ENCODE measurements at places on chromosomes 3 and 15.

DNA sequence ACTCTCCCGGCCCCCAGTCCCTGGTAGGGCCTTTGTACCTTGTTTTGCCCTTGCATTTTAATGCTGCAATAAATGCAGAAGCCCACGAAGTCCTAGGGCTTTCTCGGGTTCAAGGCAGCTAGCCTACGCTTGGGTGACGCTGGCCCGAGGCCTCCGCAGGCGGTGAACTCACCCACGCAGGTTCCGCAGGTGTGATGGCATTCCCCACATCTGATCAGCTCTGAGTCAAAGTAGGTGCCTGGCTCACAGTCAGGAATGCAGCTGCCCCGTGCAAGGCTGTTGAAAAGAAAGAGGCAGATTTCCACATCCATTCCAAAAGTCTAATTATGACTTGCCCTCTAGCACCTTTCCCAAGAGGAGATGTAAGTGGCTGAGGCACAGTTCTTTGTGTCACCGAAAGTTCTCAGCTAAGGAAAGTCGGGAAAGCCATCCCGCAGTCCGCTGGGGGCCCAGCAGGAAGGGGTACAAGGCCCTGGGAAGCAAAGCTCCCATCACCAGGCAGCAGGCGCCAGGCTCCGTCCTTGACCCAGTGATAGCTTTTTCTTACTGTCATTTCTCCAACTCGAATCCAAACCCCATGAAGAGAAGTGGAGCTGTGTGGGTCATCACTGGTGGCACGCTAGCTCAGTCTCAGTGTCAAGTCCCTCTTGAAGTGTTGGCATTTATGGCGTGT lies 23.2 kb upstream of the SNRPA1 start:
- H3K36me3 ChIP-seq = no peaks in the 10 kb centered on the region
- DNase-seq = no peak
- H3K4me3 ChIP-seq = no peak overlapping the region
- peaks cover 4% of the 10 kb centered on the region for H3K27me3 ChIP-seq

DNA sequence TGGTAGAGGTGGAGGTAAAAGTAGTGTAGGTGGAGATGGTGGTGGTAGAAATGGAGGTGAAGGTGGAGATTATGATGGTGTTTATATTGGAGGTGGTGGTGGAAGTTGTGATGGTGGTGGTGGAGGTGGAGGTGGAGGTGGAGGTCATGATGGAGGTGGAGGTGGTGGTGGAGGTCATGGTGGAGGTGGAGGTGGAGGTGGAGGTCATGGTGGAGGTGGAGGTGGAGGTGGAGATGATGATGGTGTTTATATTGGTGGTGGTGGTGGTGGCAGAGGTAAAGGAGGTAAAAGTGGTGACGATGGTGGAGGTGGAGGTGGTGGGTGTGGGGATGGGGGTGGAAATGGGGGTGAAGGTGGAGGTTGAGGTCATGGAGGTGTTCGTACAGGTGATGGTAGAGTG lies 107.8 kb downstream of the ASB7 start:
- no peak for DNase-seq
- H3K27ac ChIP-seq = no peak overlapping the region
- H3K4me3 ChIP-seq = no peak overlapping the region
- H3K4me1 ChIP-seq = no peaks in the 10 kb centered on the region
- no peaks in the 10 kb centered on the region for H3K36me3 ChIP-seq

DNA sequence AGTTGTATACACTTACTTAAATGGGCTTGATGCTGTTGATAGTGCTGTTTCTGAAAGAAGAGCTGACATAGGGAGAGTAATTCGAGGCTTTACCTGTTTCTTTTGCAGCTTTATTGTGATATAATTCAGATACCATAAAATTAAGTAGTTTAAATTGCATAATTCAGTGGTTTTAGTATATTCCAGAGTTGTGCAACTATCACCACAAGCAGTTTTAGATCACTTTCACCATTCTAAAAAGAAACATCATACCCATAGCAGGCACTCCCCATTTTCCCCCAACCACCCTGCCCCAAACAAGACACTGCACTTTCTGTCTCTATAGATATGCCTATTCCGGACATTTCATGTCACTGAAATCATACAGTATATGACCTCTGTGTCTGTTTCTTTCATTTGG lies 98.5 kb downstream of the MTHFS start:
- no peaks in the 10 kb centered on the region for H3K36me3 ChIP-seq
- no peak for DNase-seq
- H3K4me3 ChIP-seq = no peak overlapping the region
- H3K4me1 ChIP-seq = no peaks in the 10 kb centered on the region
- no peak overlapping the region for H3K27ac ChIP-seq
- H3K27me3 ChIP-seq = no peaks in the 10 kb centered on the region

DNA sequence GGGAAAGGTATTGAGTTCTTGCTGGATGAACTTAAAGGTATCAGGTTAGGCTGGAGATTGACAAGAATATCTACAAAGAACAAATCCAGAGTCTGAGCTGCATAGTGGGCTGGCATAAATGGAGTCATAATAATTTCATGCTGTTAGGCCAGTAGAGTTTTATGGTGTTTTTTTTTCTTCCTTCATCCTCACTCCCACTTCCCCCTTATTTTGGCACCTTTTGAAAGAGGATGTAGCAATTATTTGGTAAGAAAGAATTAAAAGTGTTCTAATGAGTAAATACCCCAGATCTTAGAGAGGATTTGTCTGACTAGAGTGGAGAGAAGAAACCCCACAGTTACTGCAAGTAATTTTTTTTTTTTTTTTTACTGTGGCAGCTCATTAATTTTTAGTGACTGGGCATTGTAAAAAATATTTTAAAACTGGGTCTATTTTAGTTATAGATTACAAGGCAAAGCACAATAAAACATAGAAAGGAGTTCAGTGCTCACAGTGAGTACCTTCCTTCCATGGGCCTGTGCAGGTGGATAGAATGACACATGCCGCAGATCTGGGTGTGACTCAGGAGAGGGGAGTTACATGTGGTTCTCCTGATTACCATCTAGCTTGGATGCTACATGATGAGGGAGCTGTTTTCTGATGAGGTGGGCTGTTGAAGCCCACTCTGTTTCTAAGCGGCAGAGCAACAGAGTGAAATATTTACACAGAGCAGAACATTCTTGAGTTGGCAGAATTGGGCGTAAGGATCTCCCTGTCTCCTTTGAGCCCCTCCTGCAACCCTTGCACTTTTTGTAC lies 5.3 kb downstream of the EDEM1 start:
- H3K4me1 ChIP-seq = peaks cover 73% of the 10 kb centered on the region
- peaks cover 2% of the 10 kb centered on the region for H3K27me3 ChIP-seq
- H3K36me3 ChIP-seq = peaks cover 81% of the 10 kb centered on the region
- peak overlapping the region; percentile 96 for H3K27ac ChIP-seq

DNA sequence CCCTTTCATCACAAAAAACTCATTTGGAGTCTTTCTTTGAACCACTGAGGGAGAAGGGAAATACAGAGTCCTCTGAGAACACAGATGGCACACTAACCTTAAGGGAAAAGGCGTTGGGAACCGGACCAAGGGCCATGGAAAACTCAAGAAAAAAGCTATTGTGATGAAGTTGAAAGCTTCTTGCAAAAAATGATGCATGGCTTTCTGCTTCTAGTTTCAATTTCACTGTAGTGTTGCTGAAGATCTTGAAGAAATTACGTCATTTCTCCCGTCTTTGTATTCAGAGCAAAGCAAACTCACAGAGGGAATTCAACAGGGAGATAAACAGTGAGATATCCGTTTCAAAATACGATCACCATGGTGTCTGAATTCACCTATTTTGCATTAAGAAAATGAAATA lies 642.3 kb upstream of the ADAMTS9 start:
- DNase-seq = no peak
- H3K36me3 ChIP-seq = no peaks in the 10 kb centered on the region
- H3K27ac ChIP-seq = no peak overlapping the region
- H3K27me3 ChIP-seq = no peaks in the 10 kb centered on the region

DNA sequence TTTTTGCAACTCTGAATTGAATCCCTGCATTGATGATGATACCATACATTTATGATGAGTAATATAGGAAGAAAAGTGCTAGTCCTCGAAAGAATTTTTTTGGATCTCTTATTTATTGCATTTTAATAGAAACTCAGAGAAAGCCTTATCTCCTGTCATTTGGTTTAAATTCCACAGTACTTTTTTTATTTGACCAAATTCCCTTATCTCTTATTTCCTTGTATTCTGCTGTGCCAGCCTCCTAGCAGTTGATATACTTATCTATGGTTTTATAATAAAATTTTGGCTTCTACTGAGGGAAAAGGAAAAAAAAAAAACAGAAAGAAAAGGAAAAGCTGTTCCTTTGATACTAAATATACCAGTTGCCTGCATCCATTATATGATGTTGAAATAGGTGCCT lies 535.1 kb upstream of the NR2F2 start:
- no peaks in the 10 kb centered on the region for H3K27me3 ChIP-seq
- no peaks in the 10 kb centered on the region for H3K4me1 ChIP-seq
- no peak overlapping the region for H3K27ac ChIP-seq
- no peak overlapping the region for H3K4me3 ChIP-seq
- DNase-seq = no peak
- H3K36me3 ChIP-seq = no peaks in the 10 kb centered on the region

DNA sequence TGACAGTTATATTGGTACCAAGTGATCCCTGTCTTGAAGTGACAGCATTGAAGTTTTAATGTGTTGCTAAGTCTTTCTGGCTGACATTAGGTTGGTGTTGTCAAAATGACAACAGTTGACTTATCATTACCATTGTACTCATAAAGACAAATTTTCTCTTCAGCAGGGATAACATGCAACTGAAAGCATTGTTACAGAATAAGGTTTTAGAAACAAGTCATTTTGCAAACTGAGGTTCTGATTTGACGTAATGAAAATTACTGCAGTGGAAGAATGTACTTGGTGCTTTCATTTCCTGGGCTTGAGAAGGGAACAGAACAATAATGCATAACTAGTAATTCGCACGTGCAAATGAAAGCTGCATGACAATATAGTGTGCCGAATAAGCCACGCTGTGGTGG lies 75.1 kb downstream of the MOBP start:
- no peak overlapping the region for H3K4me3 ChIP-seq
- no peak for DNase-seq
- no peak overlapping the region for H3K27ac ChIP-seq
- H3K27me3 ChIP-seq = peaks cover 9% of the 10 kb centered on the region

- no peak overlapping the region for H3K4me3 ChIP-seq
- no peak overlapping the region for H3K27ac ChIP-seq
- no peak for DNase-seq
- H3K4me1 ChIP-seq = no peaks in the 10 kb centered on the region
- no peaks in the 10 kb centered on the region for H3K27me3 ChIP-seq
Observed at GRCh38 chr15:25179673-25180511, 225.1 kb downstream of the SNRPN start.

DNA sequence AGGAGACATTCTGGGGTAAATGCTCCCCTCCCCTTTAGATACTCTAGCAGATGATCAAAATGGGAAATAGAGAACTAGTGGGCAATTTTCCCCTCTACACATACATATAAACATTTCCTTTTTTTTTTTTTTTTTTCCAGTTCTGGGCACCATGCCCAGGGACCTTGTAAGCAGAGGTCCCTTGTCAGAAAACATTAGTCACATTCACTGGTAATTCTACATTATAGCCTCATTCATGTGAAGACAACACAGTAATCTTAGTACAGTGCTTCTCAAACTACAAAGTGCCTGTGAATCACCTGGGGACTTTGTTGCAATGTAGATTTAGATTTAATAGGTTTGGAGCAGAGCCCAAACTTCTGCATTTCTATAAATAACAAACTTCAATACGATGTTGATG lies 60.1 kb upstream of the ACTC1 start:
- peak overlapping the region; percentile 21 for H3K27ac ChIP-seq
- peaks cover 53% of the 10 kb centered on the region for H3K36me3 ChIP-seq
- DNase-seq = no peak
- no peak overlapping the region for H3K4me3 ChIP-seq
- peaks cover 6% of the 10 kb centered on the region for H3K4me1 ChIP-seq
- no peaks in the 10 kb centered on the region for H3K27me3 ChIP-seq

GRCh38 chr3:36434687-36435426 lies 54.6 kb downstream of the STAC start:
- no peak for DNase-seq
- no peaks in the 10 kb centered on the region for H3K36me3 ChIP-seq
- H3K27me3 ChIP-seq = no peaks in the 10 kb centered on the region
- no peak overlapping the region for H3K27ac ChIP-seq
- no peak overlapping the region for H3K4me3 ChIP-seq
- H3K4me1 ChIP-seq = no peaks in the 10 kb centered on the region

GRCh38 chr3:177936721-177937120 lies 599.5 kb upstream of the KCNMB2 start:
- no peaks in the 10 kb centered on the region for H3K4me1 ChIP-seq
- H3K4me3 ChIP-seq = no peak overlapping the region
- H3K27ac ChIP-seq = no peak overlapping the region
- DNase-seq = no peak
- no peaks in the 10 kb centered on the region for H3K27me3 ChIP-seq

- DNase-seq = no peak
- no peak overlapping the region for H3K4me3 ChIP-seq
- peaks cover 32% of the 10 kb centered on the region for H3K4me1 ChIP-seq
- H3K36me3 ChIP-seq = peaks cover 42% of the 10 kb centered on the region
Observed at GRCh38 chr15:44596511-44597010, 59.6 kb downstream of the EIF3J start.

- no peak for DNase-seq
- no peak overlapping the region for H3K27ac ChIP-seq
- H3K4me3 ChIP-seq = no peak overlapping the region
- peaks cover 10% of the 10 kb centered on the region for H3K4me1 ChIP-seq
Observed at GRCh38 chr15:101660005-101660404, 7.8 kb upstream of the TM2D3 start.

GRCh38 chr15:81686021-81686420 lies 312.0 kb upstream of the TMC3 start:
- no peak overlapping the region for H3K27ac ChIP-seq
- peaks cover 2% of the 10 kb centered on the region for H3K27me3 ChIP-seq
- H3K36me3 ChIP-seq = no peaks in the 10 kb centered on the region
- no peak overlapping the region for H3K4me3 ChIP-seq
- H3K4me1 ChIP-seq = no peaks in the 10 kb centered on the region

GRCh38 chr3:142876417-142876816 lies 12.5 kb downstream of the PCOLCE2 start:
- H3K36me3 ChIP-seq = no peaks in the 10 kb centered on the region
- no peak overlapping the region for H3K27ac ChIP-seq
- H3K27me3 ChIP-seq = peaks cover 18% of the 10 kb centered on the region
- DNase-seq = no peak

GRCh38 chr15:34942363-34942762 lies 27.2 kb downstream of the AQR start:
- H3K27me3 ChIP-seq = no peaks in the 10 kb centered on the region
- DNase-seq = no peak
- H3K27ac ChIP-seq = no peak overlapping the region

DNA sequence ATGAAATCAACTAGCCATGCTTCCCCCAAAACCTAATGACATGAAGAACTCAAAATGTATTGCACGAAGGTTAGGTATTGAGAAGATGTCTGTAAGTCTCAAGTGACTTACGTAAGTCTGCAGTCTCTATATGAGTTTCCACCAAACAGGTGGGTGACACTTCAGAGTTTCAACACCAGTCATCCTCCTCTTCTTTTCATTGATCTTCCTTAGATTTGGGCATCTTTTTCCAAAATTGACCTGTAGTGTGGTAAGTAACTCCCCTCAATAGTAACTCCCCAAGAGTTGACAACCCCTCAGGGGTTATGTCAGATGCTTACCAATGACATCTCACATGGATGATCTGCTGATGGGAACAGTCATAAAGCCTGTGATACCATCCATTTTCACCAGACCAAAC lies 46.1 kb downstream of the GPR176 start:
- H3K36me3 ChIP-seq = no peaks in the 10 kb centered on the region
- no peak for DNase-seq
- H3K27me3 ChIP-seq = peaks cover 3% of the 10 kb centered on the region
- H3K4me1 ChIP-seq = peaks cover 2% of the 10 kb centered on the region
- no peak overlapping the region for H3K4me3 ChIP-seq

- H3K4me3 ChIP-seq = no peak overlapping the region
- peaks cover 30% of the 10 kb centered on the region for H3K36me3 ChIP-seq
- no peak for DNase-seq
- H3K4me1 ChIP-seq = no peaks in the 10 kb centered on the region
- H3K27ac ChIP-seq = no peak overlapping the region
Observed at GRCh38 chr15:57183614-57184344, 192.5 kb upstream of the CGNL1 start.
